ENCODE measurements at places on chromosomes 2 and 18.

GRCh38 chr2:67158718-67159117 lies 238.4 kb upstream of the ETAA1 start:
- no peak for DNase-seq

GRCh38 chr2:11009891-11010290 lies 98.2 kb downstream of the KCNF1 start:
- DNase-seq, result no peak

GRCh38 chr2:189076120-189076519 lies 101.9 kb downstream of the COL3A1 start:
- no peak for DNase-seq

GRCh38 chr2:99857867-99858444 lies 284.4 kb downstream of the AFF3 start:
- DNase-seq, result no peak

GRCh38 chr2:98753801-98754200 lies 22.9 kb upstream of the MGAT4A start:
- DNase-seq, result no peak

DNA sequence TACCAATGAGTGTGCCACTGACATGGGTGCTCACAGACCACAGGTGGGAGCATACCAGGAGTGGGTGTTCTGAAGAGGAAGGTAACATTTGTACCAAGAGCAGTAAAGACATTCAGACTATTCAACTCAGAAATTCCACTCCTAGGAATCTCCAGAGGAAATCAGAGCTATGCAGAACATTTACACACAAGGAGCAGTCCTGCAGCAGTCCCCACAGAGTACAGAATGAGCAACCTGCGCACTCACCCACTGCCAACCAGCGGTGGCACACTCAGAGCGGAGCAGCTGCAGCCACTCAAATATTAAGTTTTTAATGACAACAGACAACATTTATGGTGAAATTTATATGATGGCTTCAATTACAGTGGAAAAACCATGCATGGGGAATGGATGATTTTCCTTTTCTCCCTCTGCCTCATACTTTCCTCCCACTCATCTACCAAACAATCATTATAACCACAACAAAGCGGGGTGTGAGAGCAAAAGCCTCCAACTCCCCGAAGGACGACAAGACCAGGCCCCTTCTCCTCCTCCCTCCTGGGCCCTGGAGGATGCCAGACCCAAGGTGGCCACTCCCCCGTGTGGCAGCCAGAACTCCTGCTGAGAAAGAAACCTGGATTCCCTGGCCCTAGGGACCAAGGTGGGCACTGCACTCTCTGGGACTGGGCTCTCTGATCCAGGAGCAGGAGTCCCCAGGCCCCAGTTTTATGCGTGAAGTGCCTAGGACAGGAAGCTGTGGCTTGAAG lies 5.4 kb downstream of the HS6ST1 start:
- DNase-seq, result no peak

All from stimulated activated CD8-positive, alpha-beta memory T cell treated with anti-CD3 and anti-CD28 coated beads, Interleukin-7, amount 100 ng/mL, for 1 hour (primary cell).